CD4-positive, alpha-beta T cell treated with Interleukin-10 for 1 hour (primary cell): ENCODE measurements at places on chromosomes 3 and 15.
A peak's percentile ranks its signal among the peaks of the same experiment; 100 is the strongest.

DNA sequence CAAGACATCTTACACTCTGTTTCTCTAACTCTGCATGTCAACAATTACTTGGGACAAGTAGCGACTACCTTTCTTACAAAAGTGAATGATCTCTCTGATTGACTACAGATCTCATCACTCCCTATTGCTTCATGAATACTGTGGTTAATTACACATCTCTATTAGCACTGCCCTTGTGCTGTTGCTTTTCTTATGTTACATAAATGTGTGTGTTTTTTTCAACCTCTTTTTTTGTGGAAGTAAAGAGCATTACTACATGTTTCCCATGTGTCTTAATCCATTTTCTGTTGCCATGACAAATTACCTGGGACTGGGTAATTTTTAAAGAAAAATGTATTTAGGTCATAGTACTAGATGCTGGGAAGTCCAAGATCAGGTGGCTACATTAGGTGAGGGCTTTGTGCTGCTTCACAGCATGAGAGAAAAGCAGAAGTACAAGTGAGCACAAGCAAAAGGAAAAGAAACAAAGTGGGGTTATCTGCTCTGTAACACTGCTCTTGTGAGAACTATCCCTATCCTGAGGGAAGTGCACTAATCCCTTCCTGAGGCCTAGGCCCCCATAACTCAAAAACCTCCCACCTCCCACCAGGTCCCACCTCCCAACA lies 298.2 kb upstream of the SATB1 start:
- DNase-seq = peak; percentile 43

DNA sequence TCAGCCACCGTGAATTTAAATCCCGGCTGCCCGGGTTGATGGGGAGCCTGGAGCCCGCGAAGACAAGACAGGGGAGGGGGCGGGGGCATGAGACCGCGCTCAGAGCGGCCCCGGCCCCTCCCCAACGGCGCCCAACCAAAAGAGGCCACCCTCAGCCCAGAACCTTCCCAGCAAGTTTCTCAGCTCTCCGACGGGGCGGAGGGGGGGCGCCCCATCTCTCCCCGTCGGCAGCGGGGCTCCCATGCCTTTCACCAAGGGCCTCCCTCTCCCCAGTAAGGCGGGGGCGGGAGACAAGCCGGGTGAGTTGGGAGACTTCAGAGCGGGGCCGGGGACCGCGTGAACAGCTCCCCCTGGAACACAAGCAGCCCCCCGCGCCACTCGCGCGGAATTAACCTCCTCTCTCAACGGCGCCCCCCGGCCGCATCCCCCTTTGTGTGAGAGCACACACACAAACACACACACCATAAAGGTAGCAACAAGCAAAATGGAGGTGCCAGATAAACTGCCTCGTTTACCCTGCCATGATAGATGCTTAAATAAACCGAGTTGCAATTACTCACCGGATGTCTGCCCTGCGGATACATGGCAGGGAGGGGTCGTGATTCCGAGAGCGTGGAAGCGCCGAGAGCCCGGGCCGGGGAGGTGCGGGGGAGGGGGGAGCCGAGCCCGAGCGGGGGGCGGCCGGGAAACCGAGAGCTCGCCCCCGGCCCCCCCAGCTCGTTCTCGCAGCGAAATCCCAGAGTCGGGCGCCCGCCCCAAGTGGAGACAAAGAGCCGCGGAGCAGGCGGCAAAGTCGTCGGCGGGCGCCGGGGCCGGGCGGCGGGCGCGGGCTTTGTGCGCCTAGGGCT lies 1.3 kb downstream of the TLE3 start:
- DNase-seq = peak; percentile 57

- DNase-seq = no peak
Observed at GRCh38 chr15:69998541-69999391, 99.0 kb downstream of the TLE3 start.

DNA sequence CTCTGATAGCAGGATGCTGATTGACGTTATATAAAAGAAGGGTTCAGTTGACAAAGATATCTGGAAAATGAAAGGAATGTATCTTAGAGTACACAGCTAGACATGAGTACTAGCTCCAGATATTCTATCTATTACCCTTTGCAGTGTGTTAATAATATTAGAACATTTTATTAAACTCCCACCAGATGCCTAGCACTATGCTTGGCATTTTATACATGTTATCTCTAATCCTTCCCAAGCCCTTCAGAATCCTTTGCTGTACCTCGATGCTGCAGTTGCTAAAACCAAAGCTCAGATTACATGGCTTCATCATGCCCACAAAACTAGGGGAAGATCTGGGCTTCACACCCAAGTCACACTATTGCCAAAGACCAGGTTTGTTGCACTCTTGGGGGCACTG lies 350.1 kb upstream of the AZI2 start:
- no peak for DNase-seq

DNA sequence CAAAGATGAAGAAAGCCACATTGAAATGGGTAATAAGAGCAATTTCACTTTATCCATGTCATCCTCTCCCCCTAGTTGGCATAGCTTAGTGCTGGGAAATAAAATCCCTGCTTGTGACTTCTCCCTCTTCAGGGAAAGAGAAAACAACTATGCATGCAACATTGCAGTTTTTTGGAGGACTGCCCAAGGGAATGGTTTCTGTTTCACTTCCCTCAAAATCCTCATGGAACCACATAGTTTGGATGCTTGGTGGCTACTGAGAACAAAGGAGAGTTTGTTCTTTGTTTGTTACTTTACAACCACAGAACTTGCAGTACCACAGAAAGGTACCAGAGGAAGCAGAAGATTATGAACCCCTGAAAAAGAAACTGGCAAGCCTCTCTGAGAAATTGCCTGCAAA lies 384.6 kb upstream of the RORA start:
- no peak for DNase-seq

DNA sequence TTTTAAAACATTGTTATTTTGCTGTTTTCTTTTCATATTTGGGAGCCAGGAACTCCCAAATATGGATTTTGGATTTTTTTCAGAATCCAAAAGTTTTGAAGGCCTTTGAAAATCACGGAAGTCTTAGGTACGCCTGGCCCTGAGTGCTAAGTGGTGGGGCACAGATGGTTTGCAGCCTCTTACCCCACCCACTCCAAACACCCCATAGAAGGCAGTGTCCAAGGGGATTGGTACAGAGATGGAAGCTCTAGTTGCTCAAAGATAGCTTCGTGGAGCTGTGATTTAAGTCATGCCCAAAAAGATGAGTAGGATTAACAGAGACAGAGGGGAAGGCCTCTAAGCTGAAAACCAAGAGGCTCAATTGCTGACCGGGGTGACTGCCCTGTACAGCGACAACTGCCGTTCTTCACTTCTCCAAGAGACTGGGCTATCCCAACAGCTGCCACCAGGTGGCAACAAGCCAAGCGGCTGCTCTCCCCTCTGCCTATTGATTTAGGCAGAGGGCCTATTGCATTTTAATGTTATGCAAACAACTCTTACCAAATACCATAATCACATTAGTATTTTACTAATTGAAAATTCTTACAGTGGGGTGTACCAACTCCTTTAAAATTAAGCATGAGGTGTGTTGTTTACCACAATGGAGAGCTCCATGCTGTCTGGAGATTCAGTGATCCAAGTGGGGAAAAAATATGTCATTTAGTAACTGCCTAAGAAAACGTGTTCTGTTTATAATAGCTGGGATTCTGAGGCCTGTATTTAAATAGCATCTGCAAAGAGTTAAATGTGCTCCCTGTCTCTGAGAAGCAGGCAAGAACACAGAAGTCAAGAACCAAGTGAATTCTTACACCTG lies 64.0 kb upstream of the C15orf61 start:
- peak; percentile 82 for DNase-seq

DNA sequence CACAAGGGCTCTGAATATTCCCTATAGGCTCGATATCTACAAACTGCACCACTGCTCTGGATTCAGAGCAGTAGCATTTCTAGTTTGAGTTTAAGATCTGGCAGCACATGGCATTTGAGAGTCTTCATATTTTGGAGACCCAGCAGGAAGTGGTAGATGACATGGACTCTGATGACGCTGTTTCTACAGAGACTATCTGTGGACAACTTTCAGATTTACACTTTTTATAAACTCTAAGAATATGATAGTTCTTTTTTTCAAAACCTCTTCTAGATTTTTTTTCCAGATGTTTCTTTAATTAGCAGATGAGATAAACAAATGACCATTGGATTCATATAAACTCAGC lies 35.8 kb downstream of the ARMC8 start:
- DNase-seq = no peak

DNA sequence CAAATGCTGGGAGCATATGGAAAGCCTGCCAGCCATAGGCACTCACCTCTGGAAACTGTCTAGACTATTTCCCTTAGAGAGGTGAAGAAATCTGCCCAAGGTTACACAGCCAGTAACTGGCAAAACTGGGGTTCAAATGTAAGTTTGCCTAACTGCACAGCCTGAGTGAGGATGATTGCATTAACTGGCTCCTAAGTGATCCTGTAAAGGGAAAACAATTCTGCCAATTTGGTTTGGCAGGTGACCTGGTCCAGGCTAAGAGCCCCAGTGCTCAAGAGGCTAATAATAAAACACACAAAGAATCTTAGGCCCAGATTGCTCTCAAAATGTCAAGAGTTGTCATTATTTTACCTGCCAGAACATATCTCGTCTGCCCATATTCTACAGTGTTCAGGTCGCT lies 43.9 kb upstream of the SPRED1 start:
- no peak for DNase-seq

DNA sequence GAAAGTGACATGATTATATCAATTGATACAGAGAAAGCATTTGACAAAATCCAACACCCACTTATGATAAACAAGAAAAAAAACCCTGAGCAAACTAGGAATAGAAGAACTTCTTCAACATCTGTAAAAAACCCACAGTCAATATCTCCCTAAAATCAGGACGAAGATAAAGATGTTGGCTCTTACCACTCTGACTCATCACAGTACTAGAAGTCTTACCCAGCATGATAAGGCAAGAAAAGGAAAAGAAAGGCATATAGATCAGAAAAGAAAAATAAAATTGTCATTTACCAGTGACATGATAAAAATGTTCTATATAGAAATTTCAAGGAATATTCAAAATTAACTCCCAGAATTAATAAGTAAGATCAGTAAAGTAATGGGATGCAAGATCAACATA lies 7.2 kb upstream of the FBXW12 start:
- DNase-seq = no peak

DNA sequence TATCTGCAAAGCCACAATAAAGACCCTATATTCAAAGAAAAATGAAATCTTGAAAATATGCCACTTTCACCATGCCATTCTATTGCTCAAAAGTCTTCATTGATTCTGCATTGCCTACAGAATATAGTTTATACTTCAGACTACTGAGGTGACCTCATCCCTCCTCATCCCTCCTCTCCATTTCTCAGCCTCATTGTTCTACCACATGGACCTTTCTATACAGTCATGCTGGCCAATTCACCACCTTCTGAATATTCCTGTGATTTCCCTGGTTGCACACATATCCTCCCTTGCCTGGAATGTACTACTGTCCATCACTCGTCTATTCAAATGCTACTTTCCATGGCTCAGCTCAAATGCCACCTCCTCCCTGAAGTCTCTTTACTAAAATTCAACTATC lies 3.5 kb upstream of the COL8A1 start:
- DNase-seq = no peak

DNA sequence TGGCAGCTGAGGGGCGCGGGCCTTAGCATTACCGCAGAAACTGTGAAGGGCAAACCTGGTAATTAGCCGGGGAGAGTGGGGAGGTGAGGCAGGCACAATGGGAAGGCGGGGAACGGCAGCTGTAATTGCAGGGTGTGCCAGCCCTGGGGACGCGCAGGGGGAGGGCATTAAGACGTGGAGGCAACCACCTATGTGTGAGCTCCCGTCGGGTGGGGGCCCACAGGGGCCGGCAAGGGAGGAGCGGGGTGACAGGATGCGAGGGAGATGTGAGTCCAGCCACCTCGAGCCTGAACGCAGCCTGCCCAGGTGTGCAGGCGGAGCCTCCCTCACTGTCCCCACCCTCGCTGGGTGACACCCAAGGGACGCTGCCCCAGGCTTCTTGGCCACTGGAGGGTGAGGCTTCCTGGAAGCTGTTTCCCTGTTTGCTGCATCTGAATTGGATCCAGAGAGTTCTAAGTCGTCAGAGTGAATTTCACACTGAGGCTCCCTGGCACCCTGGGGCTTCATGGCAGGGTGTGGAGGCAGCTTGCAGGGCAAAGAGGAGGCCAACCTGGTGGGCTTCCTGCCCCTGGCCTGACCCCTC lies 130.6 kb upstream of the MEF2A start:
- DNase-seq = no peak

DNA sequence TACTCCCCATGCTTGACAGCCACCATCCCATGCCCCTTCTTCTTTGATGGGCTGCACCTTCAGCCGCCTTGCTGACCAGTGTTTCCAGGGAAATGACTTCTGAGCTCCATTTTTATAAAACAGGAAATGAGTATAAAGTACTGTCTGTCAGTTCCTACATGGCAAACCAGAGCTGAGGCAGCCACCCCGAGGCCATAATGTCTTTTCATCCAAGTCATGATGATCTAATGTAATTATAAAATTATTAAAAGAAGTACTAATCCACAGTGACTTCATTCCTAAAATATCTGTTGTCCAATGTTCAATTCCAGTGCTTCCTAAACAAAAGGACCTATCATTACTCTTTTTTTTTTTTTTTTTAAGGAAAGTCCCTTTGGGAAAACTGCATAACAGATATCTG lies 75.2 kb upstream of the HERC1 start:
- DNase-seq = no peak

- DNase-seq = no peak
Observed at GRCh38 chr3:27216955-27217552, 152.1 kb downstream of the NEK10 start.

DNA sequence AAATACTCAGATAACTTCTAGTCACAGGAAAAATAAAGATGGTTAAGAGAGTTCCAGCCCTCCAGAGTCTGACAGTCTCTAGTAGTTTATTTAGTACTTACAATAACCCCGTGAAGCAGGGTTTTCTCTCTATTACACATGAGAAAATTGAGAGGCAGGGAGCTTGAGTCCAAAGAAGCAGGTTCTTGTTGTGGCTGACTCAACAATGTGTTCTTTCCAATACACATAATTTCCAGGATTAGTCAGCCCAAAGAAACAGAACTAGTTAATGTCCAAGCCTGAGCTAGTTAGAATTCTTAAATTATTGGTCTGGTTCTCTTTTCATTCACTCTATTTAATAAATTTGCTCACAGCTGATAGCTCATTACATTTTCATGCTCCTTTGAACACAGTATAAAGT lies 49.9 kb downstream of the ALDH1A2 start:
- no peak for DNase-seq

DNA sequence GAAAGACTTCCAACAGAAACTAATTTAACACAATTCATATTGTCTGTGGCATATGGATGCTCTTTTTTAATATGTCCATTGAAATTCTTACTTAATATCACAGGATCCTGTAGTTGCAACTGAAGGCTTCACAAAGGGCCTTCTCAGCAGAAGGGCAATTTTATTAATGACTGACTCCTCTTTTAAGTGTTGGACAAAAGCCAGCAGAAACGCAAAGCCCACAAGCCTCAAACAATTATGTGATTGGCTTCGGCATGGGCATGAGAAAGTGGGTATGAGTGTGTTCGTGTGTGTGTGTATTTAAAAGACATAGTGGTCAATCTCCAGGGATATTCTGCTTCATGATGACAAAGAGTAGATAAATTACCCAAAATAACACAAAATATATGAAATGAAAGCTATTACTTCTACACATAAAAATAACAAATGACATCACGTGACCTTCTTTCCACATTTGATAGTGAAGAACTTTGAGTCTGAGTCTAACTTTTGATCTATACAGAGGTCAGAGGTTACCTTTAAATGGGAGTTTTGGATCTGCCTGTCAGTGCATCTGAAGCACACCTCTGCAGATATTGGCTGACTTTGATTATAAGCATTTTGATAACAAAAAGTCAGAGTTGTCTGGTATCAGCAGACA lies 496.9 kb downstream of the CADM2 start:
- DNase-seq = no peak
